ENCODE measurements at places on chromosomes 7 and 10.
A peak's percentile ranks its signal among the peaks of the same experiment; 100 is the strongest.

DNA sequence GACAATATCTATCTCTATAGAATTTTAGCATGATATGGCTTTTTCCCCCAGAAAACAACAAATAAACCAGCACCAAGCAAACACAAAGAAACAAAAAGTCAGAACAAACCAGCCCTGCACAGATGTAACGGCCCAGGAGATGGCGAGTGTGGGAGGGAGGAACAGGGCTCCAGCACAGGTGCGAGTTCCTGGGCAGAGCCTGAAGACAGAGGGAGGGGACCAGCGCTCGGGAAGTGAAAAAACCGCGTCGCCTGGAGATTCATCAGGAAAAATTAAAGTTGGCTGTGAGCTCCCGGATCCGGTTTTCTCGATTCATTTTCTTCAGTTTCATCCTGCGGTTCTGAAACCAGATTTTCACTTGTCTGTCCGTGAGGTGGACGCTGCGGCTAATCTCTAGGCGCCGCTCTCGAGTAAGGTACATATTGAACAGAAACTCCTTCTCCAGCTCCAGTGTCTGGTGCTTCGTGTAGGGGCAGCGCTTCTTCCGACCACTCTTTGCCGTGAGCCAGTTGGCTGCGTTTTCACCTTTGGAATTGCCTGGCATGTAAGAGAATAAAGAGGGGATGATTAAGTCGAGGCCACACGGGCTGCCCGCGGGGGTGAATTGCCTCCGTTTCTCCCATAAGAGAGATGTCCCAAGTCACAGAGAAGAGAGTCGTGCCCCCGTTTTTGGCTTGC, 2.3 kb downstream of the HOXA10 start:
- DNase-seq: peak; percentile 56

GRCh38 chr10:58348571-58349033, 13.8 kb downstream of the UBE2D1 start:
- DNase-seq: no peak

- DNase-seq: no peak
Observed at GRCh38 chr7:48085942-48086341, 3.1 kb upstream of the UPP1 start.

GRCh38 chr7:112076324-112076723, 129.9 kb downstream of the DOCK4 start:
- no peak for DNase-seq

GRCh38 chr7:150797661-150798060, 2.5 kb downstream of the TMEM176B start:
- no peak for DNase-seq

GRCh38 chr10:34941471-34942357, 126.6 kb upstream of the PARD3 start:
- no peak for DNase-seq

DNA sequence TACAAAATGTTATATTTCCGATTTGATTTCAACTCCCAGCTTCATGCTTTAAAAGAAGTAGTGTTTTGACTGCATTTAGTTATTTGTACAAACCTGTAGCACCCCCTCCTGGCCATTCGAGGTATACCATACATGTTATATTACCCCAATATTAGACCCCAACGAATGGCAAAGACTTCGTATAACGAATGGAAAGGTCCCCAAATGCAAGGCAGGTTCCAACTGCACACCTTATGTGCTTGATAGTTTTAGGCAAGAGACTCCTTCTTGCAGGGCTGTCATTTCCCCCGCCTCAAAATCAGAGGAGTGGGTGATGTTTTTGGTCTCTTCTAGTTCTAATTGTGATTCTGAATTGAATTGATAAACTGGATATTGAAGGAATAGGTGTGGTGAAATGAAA, 101.1 kb upstream of the TARP start:
- DNase-seq: peak; percentile 18

DNA sequence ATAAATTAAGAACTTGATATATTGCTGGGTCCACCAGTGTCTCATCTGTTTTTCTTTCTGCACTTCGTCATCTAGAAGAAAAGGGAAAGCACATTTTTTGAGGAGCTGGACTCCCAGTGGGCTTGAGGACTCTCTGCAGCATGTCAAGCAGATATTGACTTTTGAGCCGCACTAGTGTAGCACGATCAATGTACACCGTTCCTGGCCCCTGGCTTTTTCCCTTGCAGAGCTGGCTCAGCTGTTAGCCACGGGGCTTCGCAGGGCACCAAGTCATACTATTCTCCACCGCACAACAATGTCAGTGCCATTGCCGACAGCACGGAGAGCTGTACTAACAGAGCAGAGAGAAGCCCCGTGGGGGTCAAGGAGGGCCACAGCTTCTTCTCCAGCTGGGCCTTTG, 235.4 kb upstream of the HABP2 start:
- no peak for DNase-seq

DNA sequence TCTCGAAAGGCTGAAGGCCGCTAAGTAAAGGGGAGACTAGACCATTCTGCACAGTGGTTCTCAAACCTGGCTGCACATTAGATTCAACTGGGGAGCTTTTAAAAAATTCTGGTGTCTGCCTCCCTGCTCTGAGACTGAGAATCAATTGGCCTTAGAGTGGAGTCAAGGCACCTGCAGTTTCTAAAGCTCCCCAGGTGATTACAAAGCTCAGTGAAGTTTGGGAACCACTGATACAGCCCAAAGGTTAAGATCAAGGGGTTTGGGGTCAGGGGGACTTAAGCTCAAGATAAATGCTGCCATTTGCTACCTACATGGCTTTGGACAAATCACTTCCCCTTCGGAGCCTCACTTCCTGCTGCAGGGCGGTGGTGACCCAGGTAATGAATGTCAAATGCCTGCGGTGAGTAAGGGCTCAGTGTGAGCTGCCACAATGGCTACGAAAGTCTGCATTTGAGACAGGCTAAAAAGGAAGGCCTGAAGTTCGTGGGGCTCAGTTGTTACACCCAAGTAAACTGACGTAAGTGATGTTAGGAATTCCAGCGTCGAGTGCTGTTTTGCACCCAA, 72.3 kb downstream of the TLL2 start:
- DNase-seq: no peak

DNA sequence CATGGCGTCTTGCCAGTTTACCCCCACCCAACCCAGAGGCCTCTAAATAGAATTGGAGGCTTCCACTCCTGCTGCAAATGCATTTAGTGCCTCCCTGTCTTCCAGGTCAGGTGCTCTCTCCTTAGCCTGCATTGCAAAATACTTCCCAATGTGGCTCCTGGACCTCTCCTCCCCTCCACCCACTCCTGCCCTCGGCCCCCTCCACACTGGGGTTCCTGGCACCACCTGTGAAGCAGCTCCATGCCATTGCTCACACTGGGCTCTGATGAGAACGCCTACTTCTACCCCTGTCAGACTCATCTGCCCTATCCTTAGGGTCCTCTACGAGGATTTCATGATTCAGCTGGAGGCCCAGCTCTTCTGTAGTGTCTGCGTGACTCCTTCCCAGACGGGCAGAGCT, 37.4 kb downstream of the C10orf120 start:
- DNase-seq: no peak

- DNase-seq: no peak
Observed at GRCh38 chr7:94605031-94605430, 50.9 kb downstream of the SGCE start.

- DNase-seq: peak; percentile 99
Observed at GRCh38 chr7:29332042-29332811, 137.7 kb downstream of the CHN2 start.

DNA sequence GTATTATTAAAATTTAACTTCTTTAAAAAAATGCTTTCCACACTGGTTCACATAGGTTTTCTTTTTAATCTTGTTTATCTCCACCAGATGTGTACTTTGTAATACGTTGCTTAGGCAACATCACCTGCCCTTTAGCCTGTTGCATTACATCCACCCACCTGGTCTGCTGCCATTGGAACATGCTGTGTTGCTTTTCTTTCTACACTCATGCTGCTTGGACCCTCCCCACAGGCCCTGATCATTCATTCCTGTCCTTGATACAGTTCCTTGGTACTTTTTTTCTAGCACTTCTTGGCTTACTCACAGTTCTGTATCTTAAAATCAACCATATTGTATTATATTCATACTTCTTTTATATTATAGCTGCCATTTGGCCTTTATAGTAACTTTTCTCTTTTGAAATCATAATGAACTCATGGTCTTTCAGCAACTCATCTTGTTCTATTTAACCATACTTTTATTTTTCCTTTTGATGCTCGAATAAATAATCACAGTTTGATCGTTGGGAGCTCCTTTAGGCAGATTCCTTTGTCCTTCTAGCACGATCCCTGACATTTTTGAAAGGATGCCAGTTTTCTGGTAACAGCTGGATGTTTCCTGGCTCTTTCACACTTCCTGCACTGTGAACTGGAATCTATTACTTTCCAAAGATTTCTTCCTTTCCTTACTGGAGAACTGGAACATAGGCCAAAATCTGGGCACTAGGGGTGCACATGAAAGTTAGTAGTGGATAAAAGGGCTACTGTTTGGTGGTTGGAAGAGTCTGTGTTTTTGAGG, 125.1 kb downstream of the CDK14 start:
- no peak for DNase-seq

DNA sequence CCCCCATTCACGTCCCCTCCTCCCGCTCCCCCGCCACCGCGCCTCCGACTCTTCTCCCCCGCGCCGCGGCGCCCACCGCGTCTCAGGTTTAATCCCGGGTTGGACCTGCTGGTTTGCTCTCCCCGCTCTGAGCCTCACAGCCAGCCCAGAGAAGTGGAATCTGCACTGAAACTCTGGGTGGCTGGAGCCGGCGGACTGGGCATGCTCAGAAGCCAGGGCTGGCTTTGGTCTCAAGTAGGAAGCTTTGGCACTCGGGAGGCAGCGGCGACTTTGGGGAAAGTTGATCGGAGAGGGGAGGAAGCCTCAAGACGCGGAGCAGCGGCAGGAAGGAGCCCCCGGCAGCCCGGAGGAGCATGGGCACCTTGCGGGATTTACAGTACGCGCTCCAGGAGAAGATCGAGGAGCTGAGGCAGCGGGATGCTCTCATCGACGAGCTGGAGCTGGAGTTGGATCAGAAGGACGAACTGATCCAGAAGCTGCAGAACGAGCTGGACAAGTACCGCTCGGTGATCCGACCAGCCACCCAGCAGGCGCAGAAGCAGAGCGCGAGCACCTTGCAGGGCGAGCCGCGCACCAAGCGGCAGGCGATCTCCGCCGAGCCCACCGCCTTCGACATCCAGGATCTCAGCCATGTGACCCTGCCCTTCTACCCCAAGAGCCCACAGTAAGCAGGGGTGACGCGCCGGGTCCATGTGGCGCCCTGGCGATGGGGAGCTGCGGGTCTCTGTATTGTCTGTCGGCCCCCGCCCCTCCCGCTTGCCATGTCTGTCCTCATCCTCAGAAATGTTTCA, at the start of gene PRKG1:
PRKG1 (plus strand) TSS at position 250 of the 791 bp plus-strand sequence.
- no peak for DNase-seq

DNA sequence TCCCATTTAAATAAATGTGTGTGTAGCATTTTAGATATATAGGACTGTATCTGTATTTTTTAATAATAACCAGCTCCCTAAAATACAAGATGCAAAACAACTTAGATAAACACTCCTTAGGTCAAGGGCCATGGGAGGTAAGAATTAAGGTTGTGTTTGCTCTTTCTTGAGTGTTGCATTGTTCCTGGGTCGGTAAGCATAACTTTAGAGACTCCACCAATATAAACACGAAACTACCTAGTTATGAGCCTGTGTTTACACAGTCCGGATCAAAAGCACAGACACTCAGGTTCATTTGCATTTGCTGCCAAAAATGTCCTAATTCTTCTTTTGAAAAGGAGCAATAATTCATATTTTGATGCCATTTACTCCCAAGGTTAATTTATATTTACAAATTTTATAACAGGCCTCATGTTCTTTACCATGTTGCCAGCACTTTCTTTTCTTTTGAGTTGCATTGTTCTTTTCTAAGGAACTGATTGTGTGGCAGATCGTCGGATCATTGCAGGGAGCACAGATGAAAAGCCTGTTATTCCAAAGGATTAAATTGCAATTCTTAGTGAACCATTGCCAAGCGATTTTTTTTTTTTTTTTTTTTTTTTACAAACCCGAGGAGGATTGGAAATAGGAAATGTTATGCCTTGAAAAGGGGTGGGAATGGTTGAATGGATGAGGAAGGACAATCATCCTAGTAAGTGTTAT, 45.8 kb upstream of the GLCCI1 start:
- DNase-seq: no peak

- DNase-seq: peak; percentile 43
Observed at GRCh38 chr7:124497176-124497575, 268.4 kb downstream of the GPR37 start.

GRCh38 chr10:15712883-15713282, 6.8 kb downstream of the ITGA8 start:
- DNase-seq: no peak

DNA sequence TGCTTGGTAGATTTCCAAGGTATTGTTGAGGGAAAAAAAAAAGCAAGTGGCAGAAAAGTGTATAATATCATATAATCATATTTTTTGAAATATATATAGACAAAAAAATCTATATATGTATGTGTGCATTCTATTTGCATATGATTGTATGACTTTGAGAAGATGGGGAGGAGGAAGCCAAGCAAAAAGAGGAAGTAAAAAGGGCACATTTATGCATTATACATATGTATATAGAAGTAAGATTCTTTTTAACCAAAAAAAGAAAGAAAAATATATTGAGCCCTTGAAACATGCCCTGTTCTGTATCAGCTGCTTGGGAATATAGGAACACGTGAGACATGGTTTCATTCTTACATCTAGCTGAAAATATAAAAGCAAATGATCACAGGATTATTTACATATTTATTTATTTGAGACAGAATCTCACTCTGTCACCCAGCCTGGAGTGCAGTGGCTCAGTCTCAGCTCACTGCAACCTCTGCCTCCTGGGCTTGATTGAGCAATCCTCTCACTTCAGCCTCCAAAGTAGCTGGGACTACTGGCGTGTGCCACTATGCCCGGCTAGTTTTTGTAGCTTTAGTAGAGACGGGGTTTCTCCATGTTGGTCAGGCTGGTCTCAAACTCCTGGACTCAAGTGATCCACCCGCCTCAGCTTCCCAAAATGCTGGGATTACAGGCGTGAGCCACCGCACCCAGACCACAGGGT, 18.0 kb upstream of the SLF2 start:
- DNase-seq: no peak

- DNase-seq: no peak
Observed at GRCh38 chr7:91347290-91347689, 83.1 kb downstream of the FZD1 start.

DNA sequence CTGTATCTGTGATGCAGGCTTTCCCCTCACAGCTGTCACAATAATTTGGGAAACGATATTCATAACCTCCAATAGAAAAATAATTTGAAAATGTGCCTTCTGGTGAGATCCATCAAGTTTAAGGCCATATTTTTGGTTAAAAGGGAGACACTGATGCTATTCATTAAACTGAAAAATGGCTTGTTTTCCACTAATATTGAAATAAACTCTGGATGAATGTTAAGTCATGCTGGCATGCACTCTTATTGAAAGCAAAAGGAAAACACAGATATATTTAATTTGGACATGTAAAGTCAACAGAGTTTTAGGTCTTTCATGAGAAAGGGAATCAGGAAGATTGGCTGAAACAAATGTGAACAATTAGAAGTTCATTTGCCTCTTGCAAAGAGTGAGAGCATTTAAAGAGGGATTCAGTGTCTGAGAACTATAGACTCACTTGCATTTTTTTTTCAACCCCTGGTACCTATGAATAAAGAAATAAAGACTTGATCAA, 879.2 kb downstream of the LRMDA start:
- no peak for DNase-seq
